ENCODE measurements at places on chromosomes 11 and 22.

- peak; percentile 32 for DNase-seq
Measured at GRCh38 chr22:32204856-32205722, at the start of gene RFPL2. RFPL2 (minus strand) TSS chr22:32205073; CDS start chr22:32202451, 2,622 bp downstream.

GRCh38 chr11:11267312-11267711 is 85.7 kb downstream of the CSNK2A3 start:
- no peak for DNase-seq

- DNase-seq, result no peak
Measured at GRCh38 chr11:9850224-9850895, 186.5 kb downstream of the SWAP70 start.

- no peak for DNase-seq
Measured at GRCh38 chr11:102883141-102883540, 8.4 kb upstream of the MMP12 start.

DNA sequence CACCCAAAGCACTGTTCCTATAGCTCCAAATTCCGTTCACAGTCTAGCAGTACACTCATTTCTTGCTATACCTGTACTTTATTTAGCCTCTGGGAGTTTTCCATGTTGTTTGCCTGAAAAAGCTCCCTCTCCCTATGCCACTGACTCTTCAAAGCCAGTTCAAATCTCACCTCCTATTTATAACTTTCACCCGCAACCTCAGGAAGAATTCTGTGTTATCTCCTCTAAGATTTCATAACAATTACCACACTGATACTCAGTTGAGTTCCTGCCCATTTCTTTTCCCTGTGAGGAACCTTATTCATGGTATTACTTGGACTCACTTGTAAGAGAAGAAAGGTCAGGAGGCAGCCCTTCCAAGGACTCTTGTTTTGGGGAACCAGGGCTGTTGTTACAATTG is 25.2 kb downstream of the GDPD4 start:
- DNase-seq, result no peak

Measured in globus pallidus (tissue), 1 donor.